ENCODE measurements at places on chromosomes 12 and 14.
A peak's percentile ranks its signal among the peaks of the same experiment; 100 is the strongest.

DNA sequence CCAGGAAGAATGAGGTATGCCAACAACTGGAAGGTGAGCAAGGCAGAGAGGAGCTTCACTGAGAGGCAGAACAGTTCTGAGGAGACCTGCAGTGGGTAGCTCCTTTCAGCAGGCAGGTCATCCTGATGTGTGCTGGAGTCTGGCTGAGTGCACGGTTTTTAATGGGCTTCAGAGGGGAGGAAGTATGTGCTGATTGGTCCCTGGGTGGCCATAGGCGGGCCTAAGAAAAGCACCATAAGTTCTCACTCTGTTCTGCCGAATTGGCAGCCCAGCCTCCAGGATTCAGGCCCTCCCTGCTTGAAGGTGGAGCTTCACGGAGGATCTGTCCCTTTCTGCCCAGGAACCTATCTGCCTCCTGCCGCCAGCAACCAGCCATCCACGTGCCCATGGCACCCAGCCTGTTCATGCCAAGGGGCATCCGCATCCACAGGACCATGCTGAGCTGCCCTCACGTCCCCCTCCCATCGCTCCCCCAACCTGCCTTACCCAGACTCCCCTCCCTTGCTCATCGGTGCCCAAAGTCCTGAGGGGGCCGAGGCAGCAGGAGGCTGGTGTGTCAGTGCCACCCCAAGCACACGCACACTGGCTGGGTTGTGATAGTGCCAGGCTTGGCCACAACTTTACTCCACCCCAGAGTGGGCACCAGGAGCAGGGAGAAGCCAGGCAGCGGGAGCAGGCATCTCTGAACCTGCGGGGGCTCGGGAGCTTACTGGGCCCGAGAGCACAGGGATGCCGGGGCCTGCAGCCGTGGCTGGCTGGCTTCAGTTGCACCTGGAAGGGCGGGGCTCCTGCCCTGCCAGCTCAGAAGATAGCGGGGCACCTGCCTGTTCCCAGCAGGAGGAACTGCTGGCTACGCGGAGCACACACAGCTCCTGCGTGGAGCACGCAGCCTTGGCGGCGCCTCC, 608.4 kb upstream of the FOXG1 start:
- no peak for DNase-seq

GRCh38 chr12:112489456-112489855, 70.7 kb downstream of the PTPN11 start:
- no peak for DNase-seq

DNA sequence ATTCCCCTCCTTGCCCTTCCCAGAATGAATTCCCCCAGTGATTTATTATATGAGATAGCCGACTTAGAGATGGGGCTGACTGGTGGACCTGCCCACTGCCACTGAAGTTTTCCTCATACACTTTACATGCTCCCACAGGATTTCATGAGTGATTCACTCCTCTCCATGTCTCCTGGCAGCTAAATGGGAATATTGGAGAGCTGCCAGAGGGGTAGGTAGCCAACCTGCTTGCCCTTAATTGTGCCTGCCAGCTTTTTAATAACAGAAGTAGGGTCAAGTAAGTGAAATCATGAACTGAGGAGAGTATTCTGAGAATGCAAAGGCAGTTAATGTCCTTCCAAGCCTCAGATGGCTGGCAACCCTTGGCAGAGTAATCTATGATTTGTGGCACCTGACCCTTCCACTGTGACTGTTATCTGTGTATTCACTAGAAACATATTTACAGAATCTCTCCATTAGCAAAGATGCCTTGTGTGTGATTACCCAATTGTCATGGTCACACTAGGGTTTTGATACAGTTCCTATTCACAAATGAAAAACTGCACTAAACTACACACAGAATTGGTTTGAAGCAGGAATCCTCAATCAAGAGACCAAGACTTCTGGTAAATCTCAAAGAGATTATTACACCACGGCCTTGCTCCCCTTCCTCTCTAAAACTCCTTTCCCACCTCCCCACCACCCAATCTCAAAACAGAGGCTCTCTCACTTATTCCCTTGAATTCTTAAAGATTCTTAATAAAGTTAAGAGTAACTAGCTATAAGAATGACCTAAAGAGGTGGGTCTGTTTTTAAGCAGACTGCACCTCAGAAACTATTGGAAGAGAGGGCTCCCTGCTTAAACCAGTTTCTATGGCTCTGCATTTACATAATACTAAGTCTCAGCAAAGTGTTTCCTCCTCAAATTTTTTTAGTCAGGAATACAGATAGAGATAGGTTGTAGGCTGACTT, 17.2 kb downstream of the NKX2-1 start:
- no peak for DNase-seq

GRCh38 chr14:21525571-21525961, 580 bp downstream of the SALL2 start:
- peak; percentile 25 for DNase-seq

GRCh38 chr12:55637467-55637866, 775 bp downstream of the OR10P1 start:
- DNase-seq, result no peak

DNA sequence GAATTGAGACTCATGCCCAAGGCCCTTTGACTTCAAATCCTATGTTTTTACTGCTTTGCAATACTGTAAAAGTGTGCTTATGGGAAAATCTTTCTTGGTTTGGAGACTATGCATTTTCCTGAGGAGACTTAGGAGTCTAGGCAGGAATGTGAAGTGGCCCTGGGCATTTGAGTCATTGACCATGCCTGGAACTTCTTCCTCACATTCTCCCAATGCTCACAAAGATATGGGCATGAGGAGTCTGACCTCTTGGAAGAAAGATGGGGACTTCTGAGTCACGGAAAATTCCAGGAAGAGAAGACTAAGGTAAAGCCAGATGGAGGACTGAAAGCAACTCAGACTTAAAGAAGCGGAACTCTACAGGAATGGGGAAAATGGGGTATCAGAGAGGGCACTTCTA, 38.2 kb upstream of the ZNF641 start:
- peak; percentile 5 for DNase-seq

- no peak for DNase-seq
Observed at GRCh38 chr12:91982946-91983345, 162.7 kb downstream of the BTG1 start.

GRCh38 chr12:78430551-78430950, 434.0 kb upstream of the SYT1 start:
- DNase-seq, result no peak

GRCh38 chr12:60539592-60539991, 943.8 kb downstream of the SLC16A7 start:
- no peak for DNase-seq

DNA sequence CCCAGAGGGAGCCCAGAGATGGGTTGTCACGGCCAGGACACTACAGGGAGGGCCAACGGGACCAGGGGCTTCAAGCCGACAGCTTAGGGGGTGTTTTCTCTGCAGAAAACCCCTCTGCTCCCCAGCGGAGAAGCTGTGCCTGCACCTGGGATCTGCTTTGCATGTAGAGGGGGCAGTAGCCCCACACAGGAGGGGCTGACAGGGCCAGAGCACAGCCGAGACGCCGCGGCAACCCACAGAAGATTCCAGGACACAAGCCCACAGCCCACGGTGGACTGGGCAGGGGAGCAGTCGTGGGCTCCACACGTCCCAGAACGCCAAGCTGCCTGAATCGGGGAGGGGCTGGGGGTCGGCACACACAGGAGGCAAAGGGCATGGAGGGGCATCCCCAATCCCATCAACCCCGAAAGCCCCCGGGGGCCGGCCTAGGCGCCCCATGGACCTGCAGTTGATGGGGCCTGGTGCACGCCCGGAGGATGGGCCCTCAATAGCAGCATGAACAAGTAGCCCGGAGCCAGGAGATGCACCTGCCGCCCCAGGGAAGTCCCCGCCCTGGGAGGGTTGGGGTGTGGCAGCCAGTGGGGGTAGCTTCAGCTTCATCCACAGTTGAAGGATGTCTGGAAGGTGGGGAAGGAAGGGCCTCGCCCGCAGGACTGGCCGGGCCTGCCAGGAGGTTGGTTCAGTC, 30.5 kb upstream of the TMEM179 start:
- DNase-seq, result no peak

DNA sequence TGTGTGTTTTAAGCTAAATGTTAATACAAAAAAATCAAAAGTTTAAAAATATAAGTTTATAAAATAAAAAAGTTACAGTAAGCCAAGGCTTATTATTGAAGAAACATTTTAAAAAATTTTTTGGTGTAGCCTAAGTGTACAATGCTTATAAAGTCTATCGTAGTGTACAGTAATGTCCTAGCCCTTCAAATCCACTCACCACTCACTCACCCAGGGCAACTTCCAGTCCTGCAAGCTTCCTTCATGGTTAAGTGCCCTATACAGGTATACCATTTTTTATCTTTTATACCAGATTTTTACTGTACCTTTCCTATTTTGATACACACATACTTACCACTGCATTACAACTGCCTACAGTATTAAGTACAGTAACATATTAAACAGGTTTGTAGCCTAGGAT, 11.9 kb downstream of the UBE2N start:
- DNase-seq, result no peak

DNA sequence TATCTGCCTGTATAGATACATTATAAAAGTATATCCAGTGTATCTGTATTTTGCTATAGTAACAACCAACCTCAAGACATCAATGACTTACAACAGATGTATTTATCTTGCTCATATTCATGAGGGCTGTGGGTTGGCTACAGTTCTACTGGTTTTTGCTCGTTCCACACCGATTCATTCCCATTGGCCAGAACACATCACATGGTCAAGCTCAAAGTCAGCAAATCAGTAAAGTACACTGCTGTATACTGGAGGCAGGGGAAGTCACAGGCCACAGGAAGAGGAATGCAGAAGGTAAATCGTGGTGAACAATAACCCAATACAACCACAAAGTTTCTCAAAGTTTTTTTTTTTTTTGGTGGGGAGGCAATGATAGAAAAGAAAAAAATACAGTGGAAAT, 180.0 kb upstream of the CDKN3 start:
- DNase-seq, result no peak

GRCh38 chr12:119990382-119990874, 1.4 kb downstream of the BICDL1 start:
- no peak for DNase-seq

- DNase-seq, result peak; percentile 75
Observed at GRCh38 chr12:104049278-104049902, 597 bp downstream of the GLT8D2 start.

DNA sequence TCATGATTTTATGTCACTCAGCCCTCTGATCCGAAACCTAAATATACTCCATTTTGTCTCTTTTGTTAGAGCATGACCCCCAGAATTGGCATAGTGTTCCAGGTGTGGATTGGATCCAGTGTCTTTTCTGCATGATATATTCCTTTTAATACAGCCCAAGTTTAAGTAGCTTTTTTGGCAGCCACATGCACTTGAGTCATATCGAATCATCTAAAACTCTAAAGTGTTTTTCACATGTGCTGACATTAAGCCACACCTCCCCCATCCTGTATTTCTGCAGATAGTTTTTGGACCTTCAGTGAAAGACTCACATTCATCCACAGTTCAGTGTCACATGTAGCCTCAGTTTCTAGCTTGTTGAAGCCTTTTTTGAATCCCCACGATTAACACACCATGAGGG, 30.6 kb downstream of the BORCS5 start:
- DNase-seq, result peak; percentile 68

DNA sequence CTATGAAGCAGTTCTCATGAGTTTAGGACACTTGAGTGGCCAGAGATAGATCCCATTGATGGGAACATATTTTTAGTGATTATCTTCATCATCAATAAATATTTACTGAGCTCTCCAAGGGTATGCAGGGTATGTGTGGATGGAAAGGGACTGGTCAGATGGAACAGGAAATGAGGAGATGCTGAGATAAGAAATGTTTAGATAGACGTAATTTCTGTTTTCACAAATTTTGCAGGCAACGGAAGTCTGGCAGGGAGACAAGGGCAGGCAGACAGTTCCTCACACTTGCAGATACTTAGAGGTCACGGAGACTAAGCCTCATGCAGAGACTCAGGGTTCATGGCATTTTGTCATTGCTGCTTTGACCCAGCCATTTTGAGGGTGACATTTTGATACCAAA, 24.3 kb downstream of the BCL2L14 start:
- no peak for DNase-seq

DNA sequence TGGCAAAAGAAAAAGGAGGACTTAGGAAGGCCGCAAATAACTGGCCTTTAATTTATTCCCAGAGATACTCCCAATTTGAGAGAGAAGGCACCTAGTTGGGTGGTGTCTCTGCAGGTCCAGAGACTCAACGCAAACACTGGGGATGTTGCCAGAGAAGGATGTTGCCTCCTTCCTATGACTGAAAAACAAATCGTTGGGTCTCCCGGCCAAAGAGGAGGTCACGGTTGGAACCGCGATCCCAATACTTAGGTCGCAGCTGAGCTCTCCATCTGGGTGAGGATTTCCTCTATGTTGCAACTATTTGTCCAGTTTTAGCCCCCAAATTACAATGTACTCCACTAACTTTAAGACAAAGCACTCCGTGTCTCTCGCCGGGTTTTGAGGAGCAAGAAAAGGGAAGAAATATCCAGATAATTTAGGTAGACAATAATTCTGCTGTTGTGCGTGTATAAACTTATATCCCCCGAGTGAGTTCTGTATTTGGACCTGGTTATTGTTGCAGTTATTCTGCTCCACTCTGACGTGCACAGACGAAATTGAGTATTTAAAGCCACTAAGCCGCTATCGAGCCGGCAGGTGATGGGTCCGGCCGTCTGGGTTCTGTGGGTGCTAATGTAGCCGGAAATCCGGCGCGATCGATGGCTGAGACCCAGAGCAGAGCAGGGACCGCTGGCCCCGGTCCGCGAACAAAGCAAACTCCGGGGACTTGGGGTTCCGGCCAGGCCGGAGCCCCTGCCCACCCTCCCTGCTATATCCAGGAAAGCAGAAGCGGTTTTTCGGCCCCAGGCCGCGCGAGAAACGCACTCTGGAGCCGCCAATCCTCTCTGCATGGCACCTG, 5.7 kb downstream of the HOXC12 start:
- DNase-seq, result no peak

DNA sequence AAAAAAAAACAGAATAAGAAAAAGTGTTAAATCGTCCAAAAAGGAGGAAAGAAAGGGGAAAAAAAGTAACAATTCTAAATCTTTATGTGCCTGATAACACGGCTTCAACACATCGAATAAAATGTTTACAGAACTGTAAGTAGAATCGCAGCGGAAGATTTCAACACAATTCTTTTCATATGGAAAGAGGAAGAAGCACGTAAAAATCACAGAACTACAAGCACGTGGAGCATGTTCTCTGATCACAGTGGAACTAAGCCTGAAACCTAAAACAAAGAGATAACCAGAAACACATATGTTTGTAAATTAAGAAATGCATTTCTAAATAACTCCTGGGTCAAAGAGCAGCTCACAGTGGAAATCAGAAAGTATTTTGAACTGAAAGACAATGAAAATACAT, 8.7 kb downstream of the CLEC7A start:
- no peak for DNase-seq

DNA sequence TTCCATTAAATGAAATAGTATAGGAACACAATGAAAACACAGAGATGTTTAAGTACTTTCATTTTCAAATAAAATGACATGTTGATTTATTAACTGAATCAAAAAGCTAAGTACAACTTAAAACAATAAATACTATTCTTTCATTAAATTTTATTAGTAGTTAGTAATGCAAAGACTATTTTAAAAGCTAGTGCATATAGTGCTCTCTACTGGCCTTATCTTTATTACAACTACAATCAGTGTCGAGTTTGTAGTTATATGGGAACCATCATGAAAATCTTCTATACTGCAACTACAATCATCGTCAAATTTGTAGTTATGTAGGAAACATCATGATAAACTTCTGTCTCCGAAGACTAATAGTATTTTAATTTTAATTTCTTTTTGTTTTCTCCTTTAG, 8.9 kb upstream of the LIN7A start:
- DNase-seq, result no peak

- DNase-seq, result peak; percentile 56
Observed at GRCh38 chr12:108691998-108692808, 39.1 kb downstream of the CORO1C start.

- no peak for DNase-seq
Observed at GRCh38 chr14:68820119-68820518, 27.3 kb upstream of the ZFP36L1 start.
